ENCODE measurements at places on chromosomes 3 and 15.
A peak's percentile ranks its signal among the peaks of the same experiment; 100 is the strongest.

DNA sequence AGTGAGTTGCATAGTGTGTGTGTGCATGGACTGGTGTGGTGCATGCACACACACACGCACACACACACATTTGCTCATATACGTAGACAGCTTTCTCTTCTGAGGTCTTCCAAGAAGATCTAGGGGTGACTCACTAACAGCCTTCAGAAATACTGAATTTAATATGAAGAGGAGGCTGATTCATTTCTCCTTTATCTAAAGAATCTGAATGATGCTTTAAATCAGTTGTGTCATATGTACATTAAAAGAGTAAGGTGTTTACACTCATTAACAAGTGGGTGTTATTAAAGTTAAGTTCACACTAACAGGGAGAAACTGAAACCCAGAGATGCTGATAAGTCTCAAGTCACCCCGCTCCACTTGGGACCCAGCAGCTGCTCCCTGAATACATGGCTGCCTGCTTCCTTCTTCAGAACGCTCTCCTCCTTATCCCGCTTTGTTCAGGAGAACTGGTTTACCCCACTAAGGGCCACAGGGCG is 22.0 kb downstream of the TMPRSS7 start:
- DNase-seq: no peak

GRCh38 chr15:74206801-74207281 is 4.3 kb upstream of the STRA6 start:
- no peak for DNase-seq

DNA sequence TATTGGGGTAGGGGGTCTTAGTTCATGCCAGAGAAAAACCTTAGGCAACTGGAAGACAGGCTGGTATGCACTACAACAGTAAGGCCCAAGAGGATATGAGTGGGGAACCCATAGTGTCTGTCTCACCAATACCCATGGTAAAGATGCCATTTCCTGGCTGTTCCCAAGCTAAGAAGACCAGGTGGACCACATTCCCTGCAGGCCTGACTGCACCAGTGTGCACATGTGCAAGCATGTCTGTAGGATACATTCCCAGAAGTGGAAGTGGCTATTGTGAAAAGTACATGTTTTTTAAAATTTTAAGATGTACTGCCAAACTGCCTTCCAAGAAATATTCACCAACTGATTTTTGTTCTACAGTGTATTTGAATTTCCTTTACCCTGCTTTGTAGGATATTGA is 207.3 kb upstream of the CTNNB1 start:
- DNase-seq: no peak

GRCh38 chr3:171396048-171396447 is 64.2 kb downstream of the TNIK start:
- no peak for DNase-seq

DNA sequence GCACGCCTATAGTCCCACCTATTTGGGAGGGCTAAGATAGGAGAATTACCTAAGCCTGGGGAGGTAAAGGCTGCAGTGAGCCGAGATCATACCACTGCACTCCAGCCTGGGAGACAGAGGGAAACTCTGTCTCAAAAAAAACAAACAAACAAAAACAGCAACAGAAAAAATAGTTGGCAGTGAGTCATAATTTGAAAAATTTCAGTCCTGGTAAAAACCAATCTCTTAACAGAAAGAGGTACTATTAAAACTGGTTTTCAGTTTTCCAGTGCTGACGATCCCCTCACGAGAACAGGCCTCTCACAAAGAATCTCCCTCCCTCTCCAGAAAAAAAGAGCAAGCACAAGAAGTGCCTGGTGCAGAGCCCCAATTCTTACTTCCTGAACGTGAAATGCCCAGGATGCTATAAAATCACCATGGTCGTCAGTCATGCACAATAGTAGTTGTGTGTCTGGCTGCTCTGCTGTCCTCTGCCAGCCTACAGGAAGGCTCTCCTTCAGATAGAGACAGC is 22.8 kb upstream of the MAP4 start:
- DNase-seq: no peak

DNA sequence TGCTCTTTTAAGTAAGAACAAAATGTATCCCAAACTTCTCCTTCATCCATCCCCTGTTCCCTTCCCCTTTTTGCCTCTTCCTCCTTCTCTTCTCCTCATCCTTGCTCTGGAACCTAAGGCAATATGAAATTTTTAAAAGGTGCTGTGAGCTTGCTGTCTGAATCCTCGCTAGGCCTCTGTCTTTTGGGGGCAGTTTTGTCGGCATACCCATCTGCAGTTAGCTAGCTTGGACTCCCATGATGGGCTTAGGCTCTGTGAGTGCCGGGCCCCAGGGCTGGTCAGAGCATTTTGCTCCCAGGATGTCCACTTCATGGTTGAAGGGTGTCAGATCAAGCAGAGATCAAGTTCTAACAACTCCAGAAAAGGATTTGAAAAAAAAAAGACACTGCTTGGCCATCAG is 18.6 kb downstream of the ZIC1 start:
- DNase-seq: no peak

GRCh38 chr15:47443839-47444238 is 273.5 kb upstream of the SEMA6D start:
- no peak for DNase-seq

DNA sequence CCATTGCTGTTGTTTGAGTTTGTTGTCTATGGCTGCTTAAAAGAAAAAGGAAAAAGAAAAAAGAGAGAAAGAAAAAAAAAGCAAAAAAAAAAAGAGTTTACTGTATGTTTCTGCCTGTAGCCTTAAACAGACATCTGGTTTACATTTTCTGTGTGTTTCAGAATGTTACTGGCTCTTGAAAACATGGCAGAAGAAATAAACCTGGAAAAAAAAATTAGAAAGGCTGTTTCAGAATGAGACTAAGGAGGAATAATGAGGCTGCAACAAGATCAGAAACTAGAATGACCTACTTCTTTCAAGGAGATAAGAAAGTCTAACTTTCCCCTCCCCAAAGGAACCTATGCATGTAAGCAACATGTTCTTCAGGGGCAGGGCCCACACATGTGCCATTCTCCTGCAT is 292.1 kb downstream of the DIPK2A start:
- DNase-seq: no peak

GRCh38 chr3:142210608-142211007 is 14.8 kb downstream of the GK5 start:
- DNase-seq: no peak

DNA sequence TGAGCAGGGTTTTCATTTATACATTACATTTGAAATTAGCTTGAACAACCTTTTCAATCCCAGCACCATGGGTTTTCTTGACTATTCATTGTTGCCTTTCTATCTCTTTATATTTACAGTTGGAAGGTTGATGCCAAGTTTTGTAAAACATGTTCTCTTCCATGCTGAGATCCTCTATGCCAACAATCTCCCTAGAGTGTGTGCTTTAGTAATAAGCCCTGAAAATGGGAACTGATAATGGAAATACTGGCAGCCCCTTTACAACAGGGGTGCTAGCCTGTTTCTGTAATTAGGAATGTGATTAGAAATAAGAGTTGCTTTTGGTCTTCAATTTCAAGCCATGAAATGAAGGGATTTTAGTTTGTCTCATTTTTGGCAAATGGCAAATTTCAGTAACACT is 239.9 kb upstream of the NAALADL2 start:
- no peak for DNase-seq

DNA sequence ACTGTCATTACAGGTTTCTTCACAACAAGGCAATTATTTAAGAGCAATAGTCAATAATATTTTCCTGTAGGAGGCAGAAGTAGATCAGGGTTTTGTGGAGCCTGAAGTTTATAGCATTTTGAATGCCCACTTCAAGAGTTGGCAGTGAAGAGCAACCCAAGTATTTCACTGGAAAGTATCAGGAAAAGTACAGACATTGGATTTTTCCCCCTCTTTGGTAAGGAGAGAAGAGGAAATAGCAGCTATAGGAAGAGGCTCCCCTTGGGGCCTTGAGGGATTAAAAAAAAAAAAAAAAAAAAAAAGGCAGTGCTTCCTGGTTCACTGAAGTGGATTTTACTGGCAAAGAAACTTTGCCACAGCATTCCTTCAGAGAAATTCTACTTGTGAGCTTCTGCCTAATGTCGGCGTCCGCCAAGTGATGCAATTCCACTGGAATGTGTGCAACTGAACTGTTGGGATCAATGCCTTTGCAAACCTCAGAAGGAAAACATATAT is 5.7 kb upstream of the CNTN6 start:
- DNase-seq: peak; percentile 18

DNA sequence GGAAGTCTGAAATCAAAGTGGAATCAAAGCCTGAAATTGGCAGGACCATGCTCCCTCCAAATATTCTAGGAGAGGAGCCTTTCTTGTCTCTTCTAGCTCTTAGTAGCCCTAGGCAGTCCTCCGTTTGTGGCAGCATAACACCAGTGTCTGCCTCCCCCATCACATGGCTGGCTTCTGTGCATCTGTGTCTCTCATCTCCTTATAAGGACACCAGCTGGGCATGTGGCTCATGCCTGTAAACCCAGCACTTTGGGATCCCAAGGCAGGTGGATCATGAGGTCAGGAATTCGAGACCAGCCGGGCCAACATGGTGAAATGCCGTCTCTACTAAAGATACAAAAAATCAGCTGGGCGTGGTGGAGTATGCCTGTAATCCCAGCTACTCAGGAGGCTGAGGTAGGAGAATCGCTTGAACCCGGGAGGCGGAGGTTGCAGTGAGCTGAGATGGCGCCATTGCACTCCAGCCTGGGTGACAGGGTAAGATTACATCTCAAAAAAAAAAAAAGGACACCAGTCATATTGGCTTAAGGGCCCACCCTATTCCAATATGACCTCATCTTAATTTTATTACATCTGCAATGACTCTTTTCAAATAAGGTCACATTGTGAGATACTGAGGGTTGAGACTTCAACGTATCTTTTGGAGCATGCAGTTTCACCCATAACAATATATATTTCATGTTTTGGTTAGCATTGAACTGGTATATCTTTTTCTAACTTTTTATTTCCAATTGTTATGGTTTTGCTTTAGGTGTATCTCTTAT is 148.0 kb upstream of the TPM1 start:
- DNase-seq: no peak

All from psoas muscle (tissue), 8 donors.